ENCODE measurements at places on chromosomes 11 and 22.

- DNase-seq, result no peak
Measured at GRCh38 chr11:60718524-60719316, 5.8 kb upstream of the MS4A18 start.

GRCh38 chr11:127233998-127234397 lies 233.4 kb upstream of the KIRREL3 start:
- DNase-seq, result no peak

DNA sequence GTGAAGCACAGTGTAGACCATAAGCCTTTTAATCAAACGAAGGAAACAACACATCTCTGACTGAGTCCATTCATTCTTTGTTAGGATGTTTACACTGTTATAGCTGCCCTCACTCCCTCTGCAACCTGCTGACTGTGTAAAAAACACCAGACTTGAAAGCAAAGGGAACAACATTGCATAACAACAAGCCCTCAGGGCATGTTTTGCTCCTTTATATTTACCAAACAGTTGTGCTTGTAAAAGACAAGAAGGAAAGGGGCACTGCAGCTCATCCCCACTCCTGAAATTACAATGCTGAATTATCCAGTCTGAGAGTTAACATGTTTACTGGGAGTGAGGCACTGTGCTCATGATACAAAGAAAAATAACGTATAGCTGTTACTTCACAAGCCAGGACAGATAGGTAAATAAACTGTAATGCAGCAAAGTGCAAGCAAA lies 46.4 kb downstream of the RAB30 start:
- DNase-seq, result no peak

DNA sequence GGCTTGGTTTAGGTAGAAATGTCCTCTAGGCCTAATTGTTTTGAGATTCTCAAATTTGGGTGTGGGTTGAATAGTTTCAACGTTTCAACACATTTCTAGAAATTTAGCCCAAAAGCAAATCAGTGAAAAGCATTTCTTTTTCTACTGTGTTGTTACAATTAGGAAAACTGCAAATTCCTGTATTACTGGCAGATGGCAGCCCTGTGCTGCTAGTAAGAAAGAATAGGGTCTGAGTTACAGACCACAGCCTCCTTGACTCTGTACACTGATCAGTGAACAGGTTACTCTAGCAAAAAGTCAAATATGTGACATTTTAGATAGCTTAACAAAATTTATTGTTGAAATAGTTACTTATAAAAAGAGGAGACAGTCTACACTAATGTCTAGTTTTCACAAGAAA lies 703.0 kb downstream of the JRKL start:
- no peak for DNase-seq

GRCh38 chr11:92364177-92364576 lies 139.6 kb downstream of the FAT3 start:
- DNase-seq, result no peak
